ENCODE measurements at places on chromosomes 4 and X.
A peak's percentile ranks its signal among the peaks of the same experiment; 100 is the strongest.

DNA sequence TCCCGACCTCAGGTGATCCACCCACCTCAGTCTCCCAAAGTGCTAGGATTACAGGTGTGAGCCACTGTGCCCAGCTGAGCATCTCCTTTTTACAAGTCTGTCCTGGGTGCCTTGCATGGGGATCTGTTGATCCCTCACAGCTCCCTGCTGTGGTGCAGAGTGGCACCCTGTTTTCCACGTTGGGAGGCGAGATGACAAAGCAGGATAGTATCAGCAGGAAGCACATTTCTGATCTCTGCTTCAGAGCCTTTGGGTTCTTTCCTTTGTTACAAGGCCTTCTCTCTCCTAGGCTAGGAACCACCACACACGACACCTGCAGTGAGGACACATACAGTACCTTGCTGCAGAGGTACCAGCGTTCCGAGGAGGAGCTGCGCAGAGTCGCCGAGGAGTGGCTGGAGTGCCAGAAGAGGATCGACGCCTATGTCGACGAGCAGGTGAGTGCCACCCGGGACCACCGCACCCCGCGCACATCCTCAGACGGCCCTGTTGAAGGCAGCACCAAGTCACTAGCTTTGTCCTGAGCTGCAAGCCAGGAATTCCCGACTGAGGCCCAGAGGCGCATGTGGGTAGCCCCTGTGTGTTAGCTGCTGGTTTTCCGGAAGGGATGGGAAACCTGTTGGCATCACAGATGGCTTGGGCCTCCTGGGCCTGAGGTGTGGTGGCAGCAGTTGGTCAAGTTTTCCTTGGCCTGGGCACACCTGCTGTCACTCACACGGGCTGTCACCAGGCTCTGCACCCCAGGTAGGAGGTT lies 109.6 kb downstream of the TNIP2 start:
- no peak for DNase-seq

DNA sequence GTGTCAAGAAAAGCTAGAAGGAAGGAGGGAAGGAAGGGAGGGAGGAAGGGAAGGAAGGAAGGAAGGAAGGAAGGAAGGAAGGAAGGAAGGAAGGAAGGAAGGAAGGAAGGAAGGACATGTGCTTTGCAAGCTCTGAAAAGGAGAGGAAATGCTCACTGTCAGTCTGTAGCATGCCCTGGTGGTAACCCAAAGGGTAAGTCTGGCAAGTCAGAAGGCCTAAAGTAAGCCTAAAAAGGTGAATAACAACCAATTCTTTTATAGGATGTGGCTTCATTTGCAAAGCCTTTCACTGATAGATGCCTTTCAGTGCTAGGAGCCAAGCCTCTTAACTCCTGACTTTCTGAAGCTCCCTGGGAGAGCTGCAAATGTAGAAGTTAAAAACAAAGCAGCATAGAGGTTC lies 542.6 kb downstream of the CFAP47 start:
- DNase-seq, result no peak

GRCh38 chrX:55167124-55167803 lies 52.9 kb upstream of the PAGE5 start:
- DNase-seq, result no peak

DNA sequence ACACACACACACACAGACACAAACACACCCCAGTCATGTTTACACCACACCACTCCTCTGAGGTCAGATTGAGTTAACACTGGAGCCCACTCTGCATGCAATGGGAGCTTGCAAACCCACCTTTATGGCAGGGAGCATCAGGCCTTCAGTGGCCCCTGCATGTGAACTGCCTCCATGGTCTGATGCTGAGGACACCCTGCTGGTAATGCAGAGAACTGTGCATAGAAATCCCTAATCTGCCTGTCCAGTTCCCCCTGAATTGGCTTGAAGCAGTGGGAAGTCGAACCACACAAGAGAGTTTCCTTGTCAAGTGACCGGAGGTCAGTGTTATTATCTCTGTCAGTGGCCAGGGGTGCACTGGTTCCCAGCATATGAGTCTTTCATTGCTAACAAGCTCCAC lies 59.8 kb downstream of the ANOS1 start:
- DNase-seq, result no peak

- peak; percentile 52 for DNase-seq
Observed at GRCh38 chr4:4995103-4995907, 24.0 kb downstream of the CYTL1 start.

DNA sequence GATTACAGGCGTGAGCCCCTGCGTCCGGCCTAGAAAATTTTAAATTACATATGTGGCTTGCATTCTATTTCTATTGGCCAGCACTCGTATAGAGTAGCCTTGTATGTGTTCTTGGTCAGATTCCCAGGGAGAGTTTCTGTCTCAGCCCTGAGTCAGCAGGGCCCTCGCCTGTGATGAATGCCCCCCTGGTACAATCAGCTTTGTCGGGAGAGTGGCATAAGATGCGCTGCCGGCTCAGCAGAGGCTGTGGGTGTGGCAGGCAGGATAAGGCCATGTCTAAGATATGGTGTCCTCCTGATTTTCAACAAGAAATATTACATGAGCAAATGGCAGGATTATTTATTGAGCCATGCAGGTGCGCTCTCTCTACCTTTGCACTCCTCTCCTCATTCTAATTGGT lies 1.6 kb upstream of the REELD1 start:
- DNase-seq, result no peak

- no peak for DNase-seq
Observed at GRCh38 chrX:105098812-105099211, 121.7 kb downstream of the TEX13A start.

DNA sequence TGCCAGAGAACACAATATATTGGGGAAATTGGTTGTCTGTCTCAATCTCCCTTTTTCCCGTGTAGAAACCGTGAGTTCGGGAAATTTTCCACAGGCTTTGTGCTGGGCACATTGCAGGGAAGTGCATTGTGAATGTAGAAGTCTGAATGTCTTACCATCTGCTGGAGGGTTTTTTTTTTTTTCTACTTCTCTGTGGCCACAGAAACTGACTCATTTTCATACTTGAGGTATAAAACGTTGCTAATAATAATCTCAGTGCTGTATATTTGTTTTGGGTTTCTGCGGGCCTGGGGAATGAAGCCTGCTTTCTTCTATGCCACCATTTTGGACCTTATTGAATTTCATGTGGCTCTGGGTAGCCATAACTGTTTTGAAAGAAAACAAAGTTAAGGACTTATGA lies 1001.2 kb downstream of the STIM2 start:
- no peak for DNase-seq

DNA sequence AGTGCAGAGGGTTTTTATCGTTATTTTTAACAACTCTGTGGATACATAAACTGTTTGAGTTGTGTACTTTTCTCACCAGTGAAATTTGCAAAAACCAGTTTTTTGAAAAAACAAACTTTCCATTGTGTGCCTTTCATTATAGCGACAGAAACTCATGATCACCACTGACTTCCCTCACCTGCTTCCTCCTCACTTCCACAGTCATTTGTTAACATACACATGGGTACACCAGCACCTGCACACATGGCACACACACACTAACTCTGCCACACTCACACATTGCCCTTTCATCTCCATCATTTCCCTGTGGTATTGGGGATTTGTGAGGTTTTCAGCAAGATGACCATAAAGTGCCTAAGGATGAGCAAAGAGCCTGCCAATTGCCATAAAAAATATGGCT lies 20.6 kb downstream of the CLDN22 start:
- no peak for DNase-seq

DNA sequence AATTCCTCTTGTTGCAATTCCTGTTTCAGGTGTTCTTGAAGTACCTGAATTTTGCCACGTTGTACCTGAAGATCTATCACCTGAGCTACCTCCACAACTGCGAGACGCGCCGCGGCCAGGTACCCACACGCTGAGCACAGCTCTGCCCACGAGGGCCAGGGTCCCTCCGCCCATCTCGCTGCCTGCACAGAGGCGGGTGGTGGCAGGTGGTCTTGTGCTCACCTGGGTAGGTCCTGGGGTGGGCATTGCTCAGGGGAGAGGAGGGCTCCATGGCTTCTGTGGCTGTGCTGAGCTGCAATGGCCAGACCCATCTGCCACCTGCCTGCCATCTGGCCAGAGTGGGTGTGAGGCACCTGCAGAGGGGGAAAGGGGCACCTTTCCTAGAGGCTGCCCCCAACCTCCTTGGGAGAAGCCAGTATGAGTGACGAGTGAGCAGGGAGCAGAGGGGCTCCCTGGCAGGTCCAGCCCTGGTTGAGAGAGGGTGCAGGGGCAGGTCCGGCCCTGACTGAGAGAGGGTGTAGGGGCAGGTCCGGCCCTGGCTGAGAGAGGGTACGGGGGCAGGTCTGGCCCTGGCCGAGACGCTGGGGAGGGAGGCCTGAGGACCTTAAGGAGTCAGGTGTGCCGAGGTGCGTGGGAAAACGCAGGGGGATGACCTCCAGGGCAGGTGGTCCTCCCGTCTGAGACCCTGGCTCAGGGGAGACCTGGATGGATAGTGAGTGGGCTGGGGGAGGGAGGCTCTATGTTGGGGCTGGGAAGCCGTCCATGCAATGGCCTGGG lies 10.7 kb downstream of the PDE6B start:
- DNase-seq, result no peak
